ENCODE measurements at places on chromosomes 7 and 10.

DNA sequence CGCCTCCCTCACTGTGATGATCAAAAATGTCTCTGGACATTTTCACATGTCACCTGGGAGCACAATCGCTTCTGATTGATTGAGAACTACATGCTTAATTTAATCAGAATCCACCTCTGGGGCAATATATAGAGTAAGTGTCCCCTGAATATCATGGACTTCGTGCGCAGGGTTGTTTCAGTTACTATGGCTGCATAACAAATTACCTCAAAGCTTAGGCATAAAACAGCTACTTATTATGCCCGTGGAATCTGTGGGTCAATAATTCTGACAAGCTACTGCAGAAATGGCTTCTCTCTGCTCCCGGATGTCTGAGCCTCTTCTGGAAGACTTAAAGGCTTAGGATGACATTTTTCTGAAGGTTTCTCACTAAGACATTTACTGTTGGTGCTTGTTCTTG lies 334.4 kb downstream of the GPR158 start:
- DNase-seq, result no peak

- DNase-seq, result no peak
Measured at GRCh38 chr7:156943091-156944041, 6.1 kb upstream of the NOM1 start.

DNA sequence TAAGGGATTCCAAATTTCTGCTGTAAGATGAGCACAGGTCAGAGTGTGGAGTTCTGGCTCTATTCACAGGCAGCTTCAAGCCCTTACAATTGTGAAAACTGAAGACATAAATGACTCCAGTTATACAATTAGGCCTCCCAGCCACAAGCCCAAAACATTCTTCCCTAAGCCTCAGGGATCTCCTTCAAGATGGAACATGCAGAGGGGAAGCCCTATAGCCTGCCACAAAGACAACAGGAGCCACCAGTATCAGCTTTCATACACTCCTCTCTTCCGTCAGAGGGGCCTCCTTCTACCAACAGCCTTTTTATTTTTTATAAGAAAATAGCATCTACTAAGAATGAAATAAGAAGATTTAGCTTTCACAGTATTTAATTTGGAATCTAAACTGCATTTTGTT lies 46.5 kb downstream of the DLD start:
- DNase-seq, result no peak

DNA sequence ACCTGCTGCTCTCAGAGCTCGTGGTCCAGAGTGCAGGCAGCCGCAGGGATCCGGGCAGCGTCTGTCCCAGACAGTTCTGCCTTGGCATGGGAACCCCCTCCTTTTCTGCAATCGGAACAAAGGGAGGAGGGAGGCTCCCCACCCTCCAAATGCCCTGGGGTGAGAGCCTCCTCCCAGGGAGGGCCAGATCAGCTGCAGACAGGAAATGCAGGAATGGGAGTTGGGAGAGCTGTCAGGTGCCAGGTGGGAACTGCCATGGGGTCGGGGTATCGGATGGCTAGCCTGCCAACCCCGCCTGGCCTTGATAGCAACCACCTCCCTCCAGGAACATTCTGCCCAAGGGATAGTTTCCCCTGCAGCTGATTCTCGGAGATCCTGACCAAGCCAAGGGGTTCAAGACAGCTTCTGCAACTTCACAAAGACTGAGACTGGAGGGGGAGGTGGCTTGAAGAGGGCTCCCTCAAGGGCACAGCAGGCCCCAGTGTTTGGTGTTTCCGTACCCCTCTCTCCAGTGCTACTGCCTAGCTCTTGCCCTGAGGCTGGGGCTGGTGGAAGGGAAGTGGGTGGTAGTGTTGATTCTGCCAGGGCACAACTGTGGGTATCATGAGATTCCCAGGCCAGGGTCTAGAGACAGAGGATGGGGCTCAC lies at the start of gene CALML5:
TSS of gene CALML5 (minus strand) at position 78 of the 648 bp plus-strand sequence. CDS start 132 bp downstream, outside the sequence.
- no peak for DNase-seq

GRCh38 chr7:148972375-148972774 lies 55.9 kb downstream of the PDIA4 start:
- DNase-seq, result no peak

DNA sequence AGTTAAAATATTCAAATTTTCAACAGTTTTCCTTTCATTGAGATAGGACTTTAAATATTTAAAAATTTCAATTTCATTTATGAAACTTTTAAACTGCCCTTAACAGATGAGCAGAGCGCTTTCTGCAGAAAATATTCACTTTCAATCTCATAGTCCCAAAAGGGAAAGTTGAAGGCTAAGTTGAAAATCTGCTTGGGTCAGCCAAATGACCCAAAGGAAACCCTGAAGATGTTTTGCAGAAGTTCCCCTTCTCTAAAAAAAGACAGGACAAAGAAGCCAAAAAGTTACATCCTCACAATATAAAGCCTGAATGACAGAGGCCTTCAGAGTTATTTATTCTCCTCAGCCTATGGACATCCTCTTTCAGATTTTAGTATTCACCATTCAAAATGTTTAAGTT lies 17.6 kb upstream of the SCIN start:
- no peak for DNase-seq

DNA sequence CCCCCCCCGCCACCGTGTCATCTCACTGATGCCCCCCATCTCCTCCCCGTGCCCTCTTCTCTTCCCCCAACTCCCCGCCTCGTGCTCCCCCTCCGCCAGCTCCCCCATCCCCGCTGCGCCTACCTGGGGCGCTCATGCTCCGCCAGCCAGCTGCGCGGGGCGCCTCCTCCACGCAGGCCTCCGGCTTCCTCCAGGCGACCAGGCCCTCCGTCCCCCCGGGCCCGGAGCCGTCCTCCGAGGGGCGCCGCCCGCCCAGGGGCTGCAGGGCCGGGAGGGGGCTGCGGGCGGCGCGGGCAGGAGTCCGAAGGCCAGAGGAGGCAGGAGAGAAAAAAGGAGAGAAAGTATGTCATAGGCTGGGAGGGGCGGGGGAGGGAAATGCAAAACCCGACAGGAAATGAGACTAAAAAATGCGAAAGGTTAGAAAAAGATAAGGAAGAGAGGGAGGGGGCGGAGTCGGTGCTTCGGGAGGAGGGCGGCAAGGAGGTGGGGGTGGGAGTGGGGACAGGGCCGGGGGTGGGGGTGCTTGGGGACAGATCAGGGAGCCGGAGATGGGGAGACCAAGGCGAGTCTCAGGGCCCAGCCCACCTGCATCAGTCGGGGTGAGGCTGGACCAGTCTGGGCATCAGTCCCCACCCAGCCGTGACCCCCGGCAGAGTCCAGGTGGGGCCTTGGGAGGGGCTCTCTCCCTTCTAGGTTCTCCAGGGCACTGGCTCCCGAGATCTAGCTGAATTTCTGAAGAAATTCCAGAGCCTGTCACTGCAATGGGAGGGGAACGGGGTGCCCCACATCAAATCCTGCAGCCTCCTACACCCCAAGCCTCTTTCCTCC lies at the start of gene CARD11:
TSS of gene CARD11 (minus strand) at position 324 of the 828 bp plus-strand sequence. CDS start 85,361 bp downstream, outside the sequence.
- DNase-seq, result peak; percentile 63

- no peak for DNase-seq
Measured at GRCh38 chr10:63633677-63634487, 112.7 kb downstream of the REEP3 start.

DNA sequence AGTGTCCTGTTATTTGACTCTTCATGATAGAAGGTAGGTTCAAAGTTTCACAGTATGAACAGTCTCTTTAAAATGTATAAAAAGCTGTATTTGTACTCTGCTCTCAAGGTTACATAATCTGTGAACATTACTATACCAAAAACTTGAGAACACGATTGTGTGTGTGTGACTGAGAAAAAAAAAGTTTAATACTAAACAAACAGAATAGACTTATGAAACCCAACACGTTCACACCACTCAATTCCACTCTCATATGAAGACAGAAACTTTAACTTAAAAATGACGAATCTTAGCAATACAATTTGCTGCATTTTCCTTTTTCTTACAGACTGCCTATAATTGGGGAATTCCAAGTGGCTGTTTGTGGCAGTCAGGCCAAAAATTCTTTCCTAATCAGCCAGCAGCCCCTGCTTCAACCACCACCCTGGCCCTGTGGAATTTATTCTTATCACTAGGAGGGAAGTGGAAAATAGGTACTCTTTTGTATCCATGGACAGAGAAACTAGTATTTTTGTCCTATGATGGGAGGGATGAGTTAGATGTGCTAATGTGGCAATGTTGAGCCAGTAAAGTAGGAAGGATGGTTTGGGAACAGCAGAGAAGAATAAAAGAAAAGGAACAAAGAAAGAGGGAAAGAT lies 42.8 kb downstream of the MINDY3 start:
- no peak for DNase-seq

DNA sequence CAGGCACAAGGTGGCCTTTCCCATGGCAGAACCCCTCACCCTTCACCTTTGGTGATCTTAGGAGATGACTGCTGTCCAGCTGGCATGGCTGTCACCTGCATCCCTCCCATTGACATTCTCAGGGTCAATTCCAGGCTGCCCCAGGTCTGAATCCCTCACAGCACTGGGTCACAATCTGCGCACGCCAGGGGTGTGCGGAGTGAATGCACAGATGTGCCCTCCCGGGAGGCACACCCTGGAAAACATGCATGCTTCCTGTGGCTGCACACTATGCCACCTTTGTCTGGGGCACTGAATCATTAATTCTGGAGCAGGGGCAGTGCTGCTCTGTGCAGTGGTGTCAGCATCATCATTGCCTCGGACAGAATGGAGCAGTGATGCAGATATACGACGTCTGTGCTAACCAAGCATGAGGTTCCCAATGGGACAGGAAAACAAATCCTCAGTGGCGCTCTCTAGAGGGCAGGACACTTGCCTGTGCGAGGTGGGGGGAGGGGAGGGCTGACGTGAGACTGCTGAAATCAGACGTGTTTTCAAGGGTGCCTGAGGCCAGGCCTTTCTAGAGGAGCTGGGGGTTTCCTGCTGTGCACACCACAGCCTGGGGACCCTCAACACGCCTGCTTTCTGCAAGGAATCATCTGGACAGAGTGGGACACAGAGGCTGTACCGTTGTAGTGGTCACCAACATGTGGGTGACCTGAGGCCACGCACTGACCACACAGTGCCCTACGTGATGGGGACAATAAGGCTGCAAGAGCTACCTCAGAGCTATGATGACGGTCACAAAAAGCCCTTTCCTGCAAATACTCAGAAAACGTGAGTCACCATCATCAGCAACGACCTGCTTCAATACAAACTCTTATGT lies 77.9 kb downstream of the HIPK2 start:
- DNase-seq, result no peak

- peak; percentile 70 for DNase-seq
Measured at GRCh38 chr7:51123322-51124019, 193.1 kb downstream of the COBL start.

DNA sequence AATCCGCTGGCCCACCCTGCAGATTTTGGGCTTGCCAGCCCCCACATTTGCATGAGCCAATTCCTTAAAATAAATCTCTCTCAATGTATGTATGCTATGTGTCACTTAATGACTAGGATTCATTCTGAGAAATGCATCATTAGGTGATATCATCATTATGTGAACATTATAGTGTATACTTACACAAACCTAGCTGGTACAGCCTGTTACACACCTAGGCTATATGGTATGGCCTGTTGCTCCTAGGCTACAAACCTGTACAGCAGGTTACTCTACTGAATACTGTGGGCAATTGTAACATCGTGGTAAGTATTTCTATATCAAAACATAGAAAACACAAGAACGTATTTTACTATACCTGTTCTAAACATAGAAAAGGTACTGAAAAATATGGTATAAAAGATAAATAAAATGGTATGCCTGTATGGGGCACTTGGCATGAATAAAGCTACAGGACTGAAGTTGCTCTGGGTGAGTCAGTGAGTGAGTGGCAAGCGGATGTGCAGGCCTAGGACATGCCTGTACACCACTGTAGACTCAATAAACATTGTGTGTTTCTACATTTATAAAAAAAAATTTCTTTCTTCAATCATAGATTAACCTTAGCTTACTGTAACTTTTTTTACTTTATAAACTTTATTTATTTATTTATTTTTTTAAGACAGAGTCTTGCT lies 135.9 kb downstream of the ABCA13 start:
- no peak for DNase-seq

DNA sequence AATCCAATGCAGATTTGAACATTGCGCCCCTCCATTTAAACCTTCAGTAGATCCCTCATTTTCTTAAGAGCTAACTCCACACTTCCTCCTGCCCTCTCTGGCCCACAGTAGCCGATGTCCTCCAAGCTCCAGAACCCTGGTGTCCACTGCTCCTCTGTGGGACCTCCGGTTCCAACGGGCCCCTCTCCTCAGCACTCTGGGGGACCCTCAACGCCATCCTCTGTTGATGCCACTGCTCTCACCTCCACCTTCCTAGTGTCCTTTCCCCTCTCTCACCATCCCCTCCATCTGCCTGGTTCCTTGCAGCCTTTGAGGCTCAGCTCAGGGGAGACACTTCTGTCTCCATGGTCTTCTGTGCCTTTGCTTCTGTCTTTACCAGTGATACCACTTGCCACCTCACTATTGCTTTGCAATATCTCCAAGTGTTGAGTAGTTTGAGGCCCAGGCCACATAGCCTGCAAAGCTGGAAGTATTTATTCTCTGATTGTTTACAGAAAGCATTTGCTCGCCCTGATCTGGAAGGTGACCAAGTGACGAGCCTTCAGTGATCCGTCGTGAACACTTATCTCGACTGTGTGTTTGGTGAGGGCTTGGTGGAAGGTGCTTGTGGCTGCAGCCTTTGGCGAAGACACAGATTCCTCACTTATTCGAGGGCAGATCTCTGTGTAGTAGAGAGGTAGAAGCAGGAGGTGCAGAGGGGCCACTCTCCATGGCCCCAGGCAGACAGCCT lies 104.8 kb upstream of the SHH start:
- no peak for DNase-seq

DNA sequence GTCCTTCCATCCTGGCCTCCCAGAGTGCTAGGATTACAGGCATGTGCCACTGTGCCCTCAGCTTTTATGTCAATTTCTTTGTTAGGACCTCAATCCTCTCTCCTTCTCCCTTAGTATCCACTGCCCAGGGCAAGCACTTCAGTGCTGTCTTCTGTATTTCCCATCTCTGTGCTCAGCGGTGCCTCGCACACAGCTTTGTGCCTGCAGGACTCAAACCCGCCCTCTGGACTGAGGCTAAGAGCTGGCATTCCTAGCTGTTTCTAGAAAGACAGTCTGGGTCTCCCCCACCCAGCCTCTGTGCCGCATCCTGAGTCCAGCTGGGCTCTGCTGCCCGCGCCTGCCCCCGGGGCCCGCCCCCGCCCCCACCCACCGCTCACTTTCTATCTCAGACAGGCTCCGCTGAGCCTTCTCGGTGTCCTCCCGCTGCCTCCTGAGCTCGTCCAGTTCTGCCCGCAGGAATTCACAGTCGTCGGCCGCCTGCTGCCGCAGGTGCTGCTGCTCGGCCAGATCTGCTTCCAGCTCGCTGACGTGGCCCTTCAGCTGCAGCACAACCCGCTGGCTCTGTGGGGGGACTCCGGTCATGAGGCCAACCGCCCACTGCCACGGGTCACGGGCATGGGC lies 67.3 kb downstream of the SPDYE5 start:
- DNase-seq, result no peak

GRCh38 chr7:7119729-7120128 lies 62.6 kb upstream of the C1GALT1 start:
- DNase-seq, result no peak

DNA sequence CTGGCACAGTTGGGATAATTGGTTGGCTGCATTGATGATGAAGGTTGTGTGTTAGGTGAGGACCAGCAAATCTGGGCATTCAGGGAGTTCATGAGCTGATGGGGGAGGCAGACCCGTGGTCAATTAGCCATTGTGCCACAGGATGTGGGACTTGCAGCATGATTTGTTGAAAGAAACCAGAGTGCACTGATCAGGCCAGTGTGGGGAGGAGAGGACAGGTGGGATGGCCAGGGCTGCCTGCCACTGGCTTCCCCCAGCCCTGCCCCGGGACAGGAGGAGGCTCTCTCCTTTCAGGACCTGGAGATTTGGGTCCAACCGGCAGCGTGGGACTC lies 4.3 kb downstream of the CLIP2 start:
- no peak for DNase-seq
